Bronchial epithelial cell (primary cell): ENCODE measurements at places on chromosomes 5 and 9. TPM values are rescaled to one million over a fixed set of nuclear protein-coding genes. Genes with fewer than 3 reads are reported as not detected.

CER1 gene
- not detected in 2 replicates for total RNA-seq

GRCh38 chr5:103232393-103232999, 26.1 kb upstream of the MACIR start:
- peak; percentile 47 for DNase-seq

JAKMIP2 gene
- total RNA-seq: not detected in 2 replicates

DNA sequence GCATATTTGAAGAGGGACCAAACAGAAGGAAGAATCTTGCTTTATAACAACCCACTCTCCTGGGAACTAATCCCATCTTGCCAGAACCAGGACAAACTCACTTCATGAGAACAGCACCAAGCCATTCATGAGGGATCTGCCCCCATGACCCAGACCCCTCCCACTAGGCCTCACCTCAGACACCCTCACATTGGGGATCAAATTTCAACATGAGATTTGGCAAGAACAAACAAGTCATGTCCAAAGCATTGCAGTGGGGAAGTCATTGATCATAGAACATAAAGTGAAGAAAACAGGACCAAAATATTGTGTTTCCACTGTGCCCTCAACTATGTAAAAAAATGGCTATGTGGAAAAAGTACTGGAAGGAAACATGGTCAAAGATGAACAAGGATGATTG, 43.9 kb downstream of the MAP1B start:
- peak; percentile 33 for DNase-seq
